ENCODE measurements at places on chromosomes 13 and 19. TPM values are rescaled to one million over a fixed set of nuclear protein-coding genes. Genes with fewer than 3 reads are reported as not detected.

The CYP4F12 gene
- total RNA-seq = not detected

The NLRP11 gene
- not detected for total RNA-seq

The TTC9B gene
- not detected for total RNA-seq

The PPM1N gene
- total RNA-seq = 1.3 TPM

The ATP4A gene
- total RNA-seq = not detected

The ZNF91 gene
- 17.1 TPM for total RNA-seq

The TLE6 gene
- total RNA-seq = 1.6 TPM

The DYRK1B gene
- 18.2 TPM for total RNA-seq

The WDR18 gene
- total RNA-seq = 55.8 TPM

The GRIN2D gene
- 5.0 TPM for total RNA-seq

The TPRX2 gene
- not detected for total RNA-seq

The SMIM17 gene
- total RNA-seq = 0.09 TPM

The BRSK1 gene
- 2.2 TPM for total RNA-seq

The CLEC4M gene
- not detected for total RNA-seq

The KCNJ14 gene
- total RNA-seq = 1.8 TPM

The CACNG6 gene
- 0.09 TPM for total RNA-seq

The C13orf46 gene
- not detected for total RNA-seq

The IZUMO4 gene
- total RNA-seq = 0.82 TPM

The SULT2B1 gene
- total RNA-seq = not detected

The PDX1 gene
- total RNA-seq = not detected

The HCST gene
- not detected for total RNA-seq

The ZNF8 gene
- total RNA-seq = 6.6 TPM

The COX7A1 gene
- total RNA-seq = 17.6 TPM

The XAB2 gene
- total RNA-seq = 27.9 TPM

The KLK2 gene
- total RNA-seq = not detected

The PRR19 gene
- 8.3 TPM for total RNA-seq

The ZNF773 gene
- 10.4 TPM for total RNA-seq

The ANO8 gene
- 3.7 TPM for total RNA-seq

The ZNF112 gene
- total RNA-seq = 3.6 TPM

The EBI3 gene
- total RNA-seq = 1.7 TPM

The LGI4 gene
- total RNA-seq = 0.26 TPM

The ARL11 gene
- under 0.01 TPM for total RNA-seq

The ANGPTL4 gene
- total RNA-seq = 34.0 TPM

The IQCN gene
- total RNA-seq = 0.47 TPM

The CYP2F1 gene
- total RNA-seq = not detected

The ZNF221 gene
- total RNA-seq = 4.3 TPM

The ZNF44 gene
- total RNA-seq = 2.0 TPM

The FGF14 gene
- 0.17 TPM for total RNA-seq

The TGFBR3L gene
- total RNA-seq = not detected

The FLT3LG gene
- total RNA-seq = 3.3 TPM

The OVOL3 gene
- total RNA-seq = not detected

The PCDH8 gene
- not detected for total RNA-seq

The SELENOV gene
- total RNA-seq = not detected

The NANOS3 gene
- total RNA-seq = not detected

The OR7A5 gene
- total RNA-seq = not detected

The PRR36 gene
- not detected for total RNA-seq

The FGF21 gene
- not detected for total RNA-seq

Measured in pericardium fibroblast (primary cell).